ENCODE measurements at places on chromosomes 12 and 14.

DNA sequence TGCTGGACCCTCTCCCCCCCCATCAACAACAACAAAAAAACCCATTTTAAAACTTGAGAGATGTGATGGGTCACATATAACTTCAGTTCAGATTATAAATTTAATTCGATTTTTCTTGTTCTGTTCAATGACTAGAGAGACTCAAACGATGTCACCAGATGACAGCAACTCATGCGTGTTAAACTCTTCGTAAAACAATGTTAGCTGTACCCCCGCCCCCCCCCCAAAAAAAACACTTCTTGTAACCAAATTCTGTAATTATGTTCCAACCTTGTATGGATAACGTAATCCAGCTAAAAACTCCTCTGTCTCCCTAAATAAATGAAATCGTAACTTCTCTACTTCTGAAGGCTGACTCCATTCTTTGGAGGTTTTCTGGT is 614 bp upstream of the NACA start:
- DNase-seq = no peak

DNA sequence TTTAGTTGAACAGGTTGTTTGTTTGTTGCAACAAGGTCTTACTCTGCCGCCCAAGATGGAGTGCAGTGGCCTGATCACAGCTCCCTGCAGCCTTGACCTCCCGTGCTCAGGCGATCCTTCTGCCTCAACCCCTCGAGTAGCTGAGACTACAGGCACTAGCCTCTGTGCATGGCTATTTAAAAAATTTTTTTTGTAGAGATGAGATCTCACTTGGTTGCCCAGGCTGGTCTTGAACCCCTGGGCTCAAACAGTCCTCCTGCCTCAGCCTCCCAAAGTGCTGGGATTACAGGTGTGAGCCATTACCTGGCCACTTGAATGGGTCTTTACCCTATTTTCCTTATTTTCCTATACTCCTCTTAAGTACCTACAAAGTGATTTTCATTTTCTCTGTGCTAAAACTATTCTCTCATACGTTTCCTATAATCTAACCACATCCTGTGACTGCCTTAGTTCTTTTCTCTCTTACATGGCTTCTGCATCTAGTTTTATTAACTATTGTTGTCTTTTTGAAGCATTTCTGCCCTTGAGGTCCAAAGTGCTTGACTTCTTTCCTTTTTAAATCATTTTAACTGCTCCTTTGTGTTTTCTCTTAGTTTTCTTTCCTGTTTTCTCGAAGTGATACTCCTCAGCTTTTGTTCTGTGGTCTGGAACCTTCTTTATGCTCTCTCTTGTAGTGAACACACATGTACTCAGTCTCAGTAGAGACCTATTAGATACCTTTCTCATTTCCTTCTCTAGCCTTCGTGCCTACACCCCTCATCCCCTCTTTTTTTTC is 14.1 kb downstream of the GPX2 start:
- DNase-seq = no peak

GRCh38 chr12:114041136-114041535 is 75.0 kb upstream of the RBM19 start:
- DNase-seq = no peak

DNA sequence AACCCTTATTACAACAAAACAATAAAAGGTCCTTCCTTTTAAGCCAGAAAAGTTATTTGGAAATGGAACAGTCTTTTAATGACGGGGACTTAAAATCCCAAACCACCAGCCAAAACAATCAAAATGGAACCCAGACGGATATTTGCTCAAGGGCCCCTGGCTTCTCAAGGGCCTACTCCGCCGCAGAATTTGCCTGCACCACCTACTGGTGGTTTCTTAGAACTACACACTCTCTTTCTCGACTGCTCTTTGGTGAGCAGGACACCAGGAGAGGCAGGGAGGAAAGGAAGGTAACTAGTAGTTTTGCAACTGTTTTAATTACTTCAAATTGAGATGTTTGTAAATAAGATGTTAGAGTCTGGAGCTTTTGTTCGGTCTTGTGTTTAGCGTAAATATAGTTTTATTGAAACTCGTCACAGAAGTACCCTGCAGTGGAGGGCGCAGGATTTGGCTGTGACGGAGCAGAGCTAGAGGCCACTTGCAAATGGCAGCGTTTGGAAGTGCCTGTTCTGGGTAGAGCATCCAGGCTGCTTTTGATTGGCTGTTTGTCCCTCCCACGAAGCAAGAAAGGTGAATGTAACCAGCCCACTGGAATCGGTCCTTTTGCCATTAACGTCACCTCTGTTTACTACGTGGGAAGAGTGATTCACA is 238.5 kb downstream of the CACNA1C start:
- DNase-seq = no peak

DNA sequence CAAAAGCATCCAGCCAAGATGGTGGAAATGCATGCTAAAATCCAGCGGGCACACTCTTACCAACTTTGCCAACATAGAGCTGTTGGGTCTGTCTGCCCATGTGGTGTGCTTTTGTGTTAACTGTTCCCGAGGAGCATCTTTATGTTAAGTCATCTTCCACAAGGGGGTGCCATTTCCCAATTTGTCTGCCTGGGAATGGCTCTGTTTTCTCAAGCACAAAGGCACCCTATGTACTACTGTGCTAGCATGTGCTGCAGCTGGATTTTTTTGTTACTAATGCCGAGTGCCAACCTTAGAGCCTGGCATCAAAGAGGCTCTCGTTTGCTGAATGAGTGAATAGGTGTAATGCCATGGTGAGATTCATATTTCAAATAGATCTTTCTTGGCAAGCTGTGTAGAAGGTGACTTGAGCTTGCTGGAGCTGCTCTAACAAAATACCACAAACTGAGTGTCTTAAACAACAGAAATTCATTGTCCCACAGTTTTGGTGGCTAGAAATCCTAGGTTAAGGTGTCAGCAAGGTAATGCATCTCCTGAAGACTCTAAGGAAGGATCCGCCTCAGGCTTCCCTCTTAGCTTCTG is 74.3 kb downstream of the TRHDE start:
- DNase-seq = no peak

DNA sequence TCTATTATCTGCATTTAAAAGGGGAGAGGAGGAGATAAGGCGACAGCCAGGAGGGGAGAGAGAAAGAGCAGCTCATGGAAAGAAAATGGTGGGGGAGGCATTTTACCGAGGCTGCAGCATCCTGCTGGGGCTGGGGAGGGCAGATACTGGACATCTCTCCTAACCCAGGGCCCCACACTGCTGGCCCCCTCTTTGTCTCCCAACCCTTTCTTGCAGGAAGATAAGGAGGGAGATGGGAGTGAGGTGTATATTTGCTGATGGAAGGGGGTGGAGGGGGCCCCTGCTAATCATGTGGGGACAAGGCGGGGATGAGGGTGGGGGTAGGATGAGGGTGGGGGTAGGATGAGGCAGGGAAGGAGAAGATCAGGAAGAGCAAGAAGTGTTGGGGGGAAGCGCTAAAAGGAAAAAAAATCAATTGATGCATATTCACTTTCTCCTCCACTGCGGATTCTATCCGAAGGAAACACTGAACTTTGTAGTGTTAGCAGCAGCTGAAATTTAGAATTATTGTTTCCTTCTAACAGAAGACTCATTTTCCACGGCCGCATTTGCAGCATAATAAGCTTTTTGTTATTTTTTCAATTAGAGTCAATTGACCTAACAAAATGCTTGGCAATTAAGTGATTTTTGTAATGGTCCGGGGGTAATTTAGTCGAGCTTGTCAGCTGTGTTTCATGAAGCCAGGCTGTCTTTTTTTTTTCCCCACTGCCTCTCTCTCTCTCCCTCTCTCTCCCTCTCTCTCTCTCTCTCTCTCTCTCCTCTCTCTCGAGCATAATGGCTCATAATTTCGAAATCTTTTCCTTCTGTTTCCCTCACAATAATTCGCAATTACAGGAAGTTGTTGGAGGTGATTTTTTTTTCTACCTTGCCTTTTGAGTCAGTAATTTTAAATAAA is 1134.6 kb downstream of the BCL11B start:
- no peak for DNase-seq

DNA sequence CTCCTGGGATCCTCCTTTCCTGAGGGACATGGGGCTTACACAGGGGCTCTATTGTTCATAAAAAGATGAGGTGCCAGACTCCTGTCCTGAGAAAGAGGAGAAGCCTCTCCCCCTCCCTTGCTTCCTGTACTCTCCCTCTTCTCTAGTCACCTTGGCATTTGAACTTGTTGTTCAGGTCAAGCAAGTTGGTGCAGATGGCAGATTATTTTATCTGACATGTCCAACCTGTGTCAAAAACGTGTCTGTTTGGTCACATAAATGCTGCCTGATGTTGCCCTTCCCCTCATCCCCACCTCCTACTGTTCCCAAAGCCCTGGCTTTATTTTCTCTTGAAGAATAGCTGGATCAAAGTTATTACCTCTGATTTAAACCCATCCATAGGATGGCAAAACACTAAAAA is 154.8 kb downstream of the TMX1 start:
- no peak for DNase-seq

DNA sequence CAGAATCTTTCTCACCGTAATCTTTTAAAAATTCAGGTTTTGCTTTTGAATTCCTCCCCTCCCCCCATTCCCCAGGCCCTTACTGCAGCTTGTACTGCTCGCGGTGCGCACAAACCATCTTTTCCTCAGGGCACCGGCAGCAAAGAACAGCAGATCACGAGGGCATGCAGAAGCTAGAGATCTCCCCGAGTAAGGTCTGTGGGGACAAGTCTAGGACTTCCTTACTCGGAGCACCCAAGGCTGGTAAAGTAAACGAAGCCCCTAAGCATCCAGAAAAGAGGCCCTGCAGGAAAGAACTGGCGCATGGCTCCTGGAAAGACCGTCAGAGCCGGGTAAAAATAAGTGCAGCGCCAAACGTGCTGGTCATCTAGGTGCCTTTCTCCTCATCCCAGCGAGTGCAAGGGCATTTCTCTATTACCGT is 727 bp downstream of the LDHB start:
- DNase-seq = no peak

DNA sequence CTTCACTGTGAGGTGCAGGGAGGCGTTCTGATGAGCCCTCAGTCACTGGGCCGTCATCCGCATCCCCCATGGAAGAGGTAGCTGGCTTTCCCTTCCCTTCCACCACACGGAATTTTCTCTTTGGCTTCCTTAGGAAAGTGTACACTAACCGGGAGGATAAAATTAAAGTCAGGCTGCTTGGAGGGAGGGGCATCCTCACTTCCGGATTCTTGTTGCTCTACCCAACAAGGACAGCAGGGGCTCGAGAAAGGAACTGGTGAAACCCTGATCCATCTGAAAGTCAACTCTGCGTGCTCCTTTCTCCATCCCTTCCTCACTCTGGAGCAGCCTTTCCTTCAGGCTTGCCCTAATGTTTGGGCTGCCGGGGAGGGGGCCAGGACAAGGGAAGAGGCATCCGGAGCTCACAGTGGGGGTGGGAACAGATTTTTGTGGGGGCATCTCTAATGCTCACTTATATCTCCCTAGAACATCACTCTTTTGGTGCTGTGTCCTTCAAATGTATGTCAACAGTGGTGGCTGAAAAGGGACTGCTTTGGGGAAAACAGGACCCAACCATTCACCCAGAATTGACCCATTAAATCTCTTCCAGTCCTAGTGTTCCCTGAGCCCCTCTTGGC is 101.4 kb upstream of the FKBP4 start:
- no peak for DNase-seq

- no peak for DNase-seq
Observed at GRCh38 chr14:50229681-50230080, 1.7 kb downstream of the SOS2 start.

- DNase-seq = no peak
Observed at GRCh38 chr12:28114488-28114887, 75.8 kb upstream of the CCDC91 start.

DNA sequence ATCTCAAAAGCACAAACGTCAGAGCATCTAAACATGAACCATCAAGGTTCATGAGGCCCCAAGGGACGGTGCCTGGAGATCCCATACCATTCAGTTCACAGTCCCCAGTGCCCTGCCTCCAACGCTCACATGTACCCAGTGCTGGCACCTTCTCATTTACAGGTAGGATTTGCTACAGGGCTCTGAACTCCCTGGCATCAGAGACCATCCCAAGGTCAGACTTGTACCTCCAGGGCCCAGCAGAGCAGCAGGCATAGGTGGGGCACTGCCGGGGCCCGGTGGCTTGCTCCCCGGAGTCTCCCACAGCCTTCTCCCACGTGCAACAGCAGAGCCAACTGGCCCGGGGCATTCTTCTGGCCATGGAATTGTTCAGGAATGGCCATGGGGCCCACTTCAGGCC is 114.8 kb downstream of the BCL11B start:
- DNase-seq = no peak

DNA sequence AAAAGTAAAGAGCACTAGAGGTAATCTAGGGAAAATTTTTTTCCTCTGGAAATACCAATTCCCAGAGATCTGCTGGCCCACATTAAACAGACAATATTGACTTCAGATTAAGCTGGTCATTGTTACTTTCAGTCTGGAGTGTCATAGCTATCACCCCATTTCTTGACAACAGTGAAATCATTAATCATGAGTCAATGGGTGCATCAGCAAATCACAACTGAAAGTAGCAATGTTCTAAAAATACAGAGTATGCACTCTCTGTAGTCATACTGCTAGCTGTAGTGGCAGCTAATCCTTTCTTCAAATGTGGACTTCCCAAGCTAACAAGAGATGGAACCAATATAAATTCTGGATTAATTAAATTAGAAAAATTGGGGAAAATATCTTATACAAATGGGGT is 129.9 kb downstream of the CPNE8 start:
- DNase-seq = no peak

DNA sequence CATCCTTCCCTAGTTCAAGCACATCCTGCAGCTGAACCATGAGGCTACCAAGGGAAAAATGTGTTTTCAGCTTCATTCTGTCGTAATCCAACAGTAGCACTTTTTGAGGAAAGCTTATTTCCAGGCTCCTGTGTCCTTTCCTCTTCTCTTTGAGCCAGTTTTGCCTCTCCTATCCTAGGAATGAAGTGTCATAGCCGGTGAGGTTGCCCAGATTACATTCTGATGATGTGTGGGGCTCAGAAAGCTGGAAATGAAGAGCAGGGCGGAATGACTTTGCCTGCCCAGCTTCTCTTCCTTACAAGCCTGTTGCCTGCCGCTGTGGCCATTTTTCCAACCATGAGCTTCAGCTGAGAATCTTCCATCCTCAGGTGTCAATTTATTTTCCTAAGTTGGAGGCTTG is 381.8 kb downstream of the NUAK1 start:
- DNase-seq = no peak

DNA sequence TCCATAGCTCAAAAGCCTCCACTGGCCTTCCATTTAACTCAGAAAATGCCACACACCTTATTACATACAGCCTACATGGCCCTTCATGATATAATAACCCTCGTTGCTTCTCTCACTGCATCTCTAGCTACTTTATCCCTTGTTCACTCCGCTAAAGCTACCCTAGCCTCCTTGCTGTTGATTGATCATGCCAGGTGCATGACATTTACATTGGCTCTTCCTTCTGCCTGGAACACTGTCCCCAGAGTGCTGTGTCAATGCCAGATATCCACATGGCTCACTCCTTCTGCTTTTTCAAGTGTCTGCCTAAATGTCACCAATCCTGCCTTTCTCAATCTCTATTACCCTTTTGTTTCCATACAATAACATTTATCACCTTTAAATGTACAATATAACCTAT is 58.3 kb downstream of the CAND1 start:
- no peak for DNase-seq

- no peak for DNase-seq
Observed at GRCh38 chr12:10094646-10095395, 4.0 kb downstream of the CLEC1A start.

- DNase-seq = peak; percentile 11
Observed at GRCh38 chr12:27383429-27384260, 51.0 kb downstream of the BMAL2 start.

Measured in activated CD8-positive, alpha-beta memory T cell treated with anti-CD3 and anti-CD28 coated beads for 1 hour (primary cell).